ENCODE measurements at places on chromosomes 3 and 15. TPM values are rescaled to one million over a fixed set of nuclear protein-coding genes. Genes with fewer than 3 reads are reported as not detected.

GRCh38 chr3:57910990-57911389, 97.2 kb upstream of the FLNB start:
- H3K27ac ChIP-seq = no peak overlapping the region
- H3K36me3 ChIP-seq = peaks cover 60% of the 10 kb centered on the region
- no peak overlapping the region for H3K4me3 ChIP-seq
- no peaks in the 10 kb centered on the region for H3K4me1 ChIP-seq

GRCh38 chr3:129838086-129838485, 55.4 kb downstream of the TMCC1 start:
- H3K36me3 ChIP-seq = no peaks in the 10 kb centered on the region
- no peaks in the 10 kb centered on the region for H3K27me3 ChIP-seq
- H3K4me3 ChIP-seq = no peak overlapping the region
- no peak for DNase-seq
- peaks cover 5% of the 10 kb centered on the region for H3K4me1 ChIP-seq
- H3K27ac ChIP-seq = no peak overlapping the region

DNA sequence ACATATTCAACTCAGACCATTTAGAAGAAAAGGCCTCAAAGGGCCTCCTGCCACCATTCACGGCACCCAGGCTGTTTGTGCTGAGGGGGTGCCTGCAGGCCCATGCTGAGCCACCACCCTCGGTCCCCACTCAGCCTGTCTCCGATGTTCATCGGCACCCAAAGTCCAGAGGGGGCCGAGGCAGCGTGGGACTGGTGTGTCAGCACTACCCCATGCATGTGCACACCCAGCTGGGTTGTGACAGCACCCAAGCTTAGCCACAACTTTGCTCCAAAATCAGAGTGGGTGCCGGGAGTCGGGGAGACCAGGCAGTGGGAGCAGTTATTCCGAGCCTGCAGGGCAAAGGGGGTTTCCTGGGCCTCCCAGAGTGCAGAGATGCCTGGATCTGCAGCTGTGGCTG, 508.5 kb upstream of the ZNF717 start:
- DNase-seq = no peak
- H3K4me1 ChIP-seq = no peaks in the 10 kb centered on the region
- no peaks in the 10 kb centered on the region for H3K36me3 ChIP-seq
- H3K4me3 ChIP-seq = no peak overlapping the region
- no peak overlapping the region for H3K27ac ChIP-seq

GRCh38 chr15:83282776-83283137, 1.7 kb downstream of the BNC1 start:
- peak overlapping the region; percentile 44 for H3K4me3 ChIP-seq
- H3K27me3 ChIP-seq = peaks cover 78% of the 10 kb centered on the region
- H3K4me1 ChIP-seq = peaks cover 6% of the 10 kb centered on the region
- H3K36me3 ChIP-seq = no peaks in the 10 kb centered on the region
- no peak overlapping the region for H3K27ac ChIP-seq

DNA sequence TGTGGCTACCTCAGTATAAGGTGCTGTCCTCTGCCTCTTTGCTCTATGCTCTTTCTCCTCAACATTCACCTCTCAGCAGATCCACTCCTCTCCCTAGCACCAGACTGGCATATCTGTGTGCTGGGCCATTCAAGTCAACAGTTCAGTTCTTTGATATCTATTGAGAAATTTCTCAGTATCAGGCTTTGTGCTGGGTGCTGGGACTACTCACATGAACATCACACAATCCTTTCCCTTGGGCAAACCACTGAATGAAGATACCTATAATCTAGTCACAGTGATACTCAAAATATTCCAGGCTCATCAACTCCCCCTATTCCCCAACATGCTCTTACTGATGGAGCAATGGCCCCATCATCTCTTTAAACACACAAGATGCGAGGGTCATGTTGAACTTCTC, 120.8 kb downstream of the RPL22L1 start:
- H3K27me3 ChIP-seq = no peaks in the 10 kb centered on the region
- DNase-seq = no peak
- H3K4me3 ChIP-seq = no peak overlapping the region
- H3K36me3 ChIP-seq = no peaks in the 10 kb centered on the region

The ZNF35 gene
- 10.0 TPM for total RNA-seq

The LMLN gene
- total RNA-seq = 7.3 TPM

The TMEM207 gene
- not detected for total RNA-seq

The KNG1 gene
- total RNA-seq = 0.14 TPM

The ZMYND10 gene
- total RNA-seq = 2.8 TPM

Data from upper lobe of right lung (tissue), 1 donor.